ENCODE measurements at places on chromosomes 6 and 20.

GRCh38 chr20:41630846-41631245 lies 12.7 kb upstream of the CHD6 start:
- no peak overlapping the region for H3K27ac ChIP-seq
- DNase-seq: no peak
- H3K4me1 ChIP-seq: peaks cover 3% of the 10 kb centered on the region

- H3K4me3 ChIP-seq: no peak overlapping the region
- peaks cover 2% of the 10 kb centered on the region for H3K27me3 ChIP-seq
- peaks cover 40% of the 10 kb centered on the region for H3K4me1 ChIP-seq
- H3K36me3 ChIP-seq: no peaks in the 10 kb centered on the region
- no peak overlapping the region for H3K27ac ChIP-seq
These were observed 10.6 kb upstream of the BAK1 start for GRCh38 chr6:33590531-33591198.

DNA sequence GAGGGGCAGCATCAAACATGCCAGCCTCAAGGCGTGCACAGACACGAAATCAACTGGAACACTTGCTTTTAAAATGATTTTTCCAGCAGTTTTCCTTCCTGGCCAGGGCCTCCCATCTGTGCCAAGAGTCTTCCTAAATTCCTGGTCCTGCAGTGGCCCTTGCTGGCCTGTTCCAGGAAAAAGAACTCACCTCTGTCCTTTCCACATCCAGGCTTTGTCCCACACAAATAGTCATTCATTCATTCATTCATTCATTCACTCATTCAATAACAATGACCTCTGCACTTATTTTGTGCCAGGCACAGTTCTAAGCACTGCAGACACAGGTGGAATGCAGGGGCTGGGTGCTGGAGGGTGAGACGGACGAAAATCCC lies 89.0 kb upstream of the CCDC167 start:
- no peaks in the 10 kb centered on the region for H3K36me3 ChIP-seq
- H3K27ac ChIP-seq: no peak overlapping the region
- H3K27me3 ChIP-seq: no peaks in the 10 kb centered on the region
- H3K4me3 ChIP-seq: no peak overlapping the region
- no peaks in the 10 kb centered on the region for H3K4me1 ChIP-seq

- H3K36me3 ChIP-seq: no peaks in the 10 kb centered on the region
- no peaks in the 10 kb centered on the region for H3K4me1 ChIP-seq
- H3K4me3 ChIP-seq: no peak overlapping the region
- DNase-seq: no peak
These were observed 774.2 kb upstream of the FLRT3 start for GRCh38 chr20:15111654-15112053.

DNA sequence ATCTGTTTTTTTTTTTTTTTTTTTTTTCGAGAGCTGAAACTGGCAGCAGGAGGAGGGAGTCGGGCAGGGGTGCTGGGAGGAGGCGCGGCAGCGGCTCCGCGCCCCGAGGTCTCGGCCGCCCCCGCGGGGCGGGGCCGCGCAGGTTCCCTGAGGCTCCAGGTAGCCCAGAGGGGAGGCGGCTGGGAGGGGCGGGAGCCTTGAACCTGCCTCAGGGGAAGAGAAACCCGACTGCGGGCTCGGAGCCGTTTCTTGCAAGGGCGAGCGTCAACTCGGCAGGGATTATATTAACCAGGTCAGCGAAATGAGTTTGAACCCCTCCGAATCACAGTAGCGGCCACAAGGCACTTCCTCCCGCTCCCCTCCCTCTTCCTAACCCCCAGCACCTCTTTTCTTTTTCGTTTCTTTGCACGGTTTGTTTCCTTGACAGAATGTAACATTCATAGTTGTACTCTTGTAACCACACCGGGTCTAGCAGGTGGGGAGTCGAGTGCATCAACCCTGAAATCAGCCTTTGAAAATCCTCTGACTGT lies 2.0 kb downstream of the MYB start:
- no peaks in the 10 kb centered on the region for H3K27me3 ChIP-seq
- peak overlapping the region; percentile 96 for H3K27ac ChIP-seq
- peak; percentile 76 for DNase-seq
- H3K4me1 ChIP-seq: peaks cover 44% of the 10 kb centered on the region
- peak overlapping the region; percentile 98 for H3K4me3 ChIP-seq

DNA sequence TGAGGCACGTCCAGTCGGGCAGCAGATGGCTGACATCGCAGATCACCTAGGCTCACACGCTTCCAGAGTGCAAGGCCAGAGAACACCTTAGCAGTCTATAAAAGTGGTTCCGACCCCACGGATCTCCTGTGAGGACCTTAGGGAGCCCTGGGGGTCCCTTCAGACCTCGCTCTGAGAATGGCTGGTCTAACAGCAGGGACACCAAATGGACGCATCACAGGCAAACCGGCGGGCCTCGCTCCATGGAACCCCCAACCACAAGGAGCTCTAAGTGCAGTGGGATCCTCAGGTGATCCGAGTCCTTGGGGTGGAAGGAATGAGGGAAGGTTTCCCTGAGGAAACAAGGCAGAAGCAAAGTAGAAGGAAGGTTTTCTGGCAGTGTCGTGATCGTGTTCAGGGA lies 135.4 kb downstream of the SMOC2 start:
- H3K4me1 ChIP-seq: no peaks in the 10 kb centered on the region
- no peak overlapping the region for H3K4me3 ChIP-seq
- H3K27me3 ChIP-seq: no peaks in the 10 kb centered on the region
- H3K27ac ChIP-seq: no peak overlapping the region

GRCh38 chr6:49543087-49543858 lies 7.2 kb upstream of the C6orf141 start:
- no peaks in the 10 kb centered on the region for H3K36me3 ChIP-seq
- DNase-seq: no peak
- no peaks in the 10 kb centered on the region for H3K4me1 ChIP-seq
- H3K27ac ChIP-seq: no peak overlapping the region
- peaks cover 8% of the 10 kb centered on the region for H3K27me3 ChIP-seq

GRCh38 chr6:42140756-42141602 lies 1.4 kb downstream of the C6orf132 start:
- no peak overlapping the region for H3K27ac ChIP-seq
- DNase-seq: no peak
- H3K4me1 ChIP-seq: peaks cover 18% of the 10 kb centered on the region
- H3K36me3 ChIP-seq: no peaks in the 10 kb centered on the region
- H3K27me3 ChIP-seq: peaks cover 37% of the 10 kb centered on the region

- H3K4me3 ChIP-seq: no peak overlapping the region
- no peaks in the 10 kb centered on the region for H3K36me3 ChIP-seq
- no peak overlapping the region for H3K27ac ChIP-seq
- no peaks in the 10 kb centered on the region for H3K4me1 ChIP-seq
- peaks cover 3% of the 10 kb centered on the region for H3K27me3 ChIP-seq
- DNase-seq: no peak
These were observed 151.4 kb upstream of the PRDM1 start for GRCh38 chr6:105934708-105935107.

GRCh38 chr6:38420207-38420606 lies 219.5 kb downstream of the BTBD9 start:
- H3K4me3 ChIP-seq: no peak overlapping the region
- no peaks in the 10 kb centered on the region for H3K27me3 ChIP-seq
- H3K36me3 ChIP-seq: no peaks in the 10 kb centered on the region
- no peak for DNase-seq
- H3K4me1 ChIP-seq: no peaks in the 10 kb centered on the region
- H3K27ac ChIP-seq: no peak overlapping the region

- H3K27ac ChIP-seq: no peak overlapping the region
- DNase-seq: no peak
These were observed 36.5 kb downstream of the SYNJ2 start for GRCh38 chr6:158018041-158018771.

Data from activated naive CD8-positive, alpha-beta T cell treated with anti-CD3 and anti-CD28 coated beads, Interleukin-2, amount 50 U/mL, for 24 hours (primary cell).